Fibroblast of skin of right quadriceps (primary cell): ENCODE measurements at places on chromosomes 1 and 21.

DNA sequence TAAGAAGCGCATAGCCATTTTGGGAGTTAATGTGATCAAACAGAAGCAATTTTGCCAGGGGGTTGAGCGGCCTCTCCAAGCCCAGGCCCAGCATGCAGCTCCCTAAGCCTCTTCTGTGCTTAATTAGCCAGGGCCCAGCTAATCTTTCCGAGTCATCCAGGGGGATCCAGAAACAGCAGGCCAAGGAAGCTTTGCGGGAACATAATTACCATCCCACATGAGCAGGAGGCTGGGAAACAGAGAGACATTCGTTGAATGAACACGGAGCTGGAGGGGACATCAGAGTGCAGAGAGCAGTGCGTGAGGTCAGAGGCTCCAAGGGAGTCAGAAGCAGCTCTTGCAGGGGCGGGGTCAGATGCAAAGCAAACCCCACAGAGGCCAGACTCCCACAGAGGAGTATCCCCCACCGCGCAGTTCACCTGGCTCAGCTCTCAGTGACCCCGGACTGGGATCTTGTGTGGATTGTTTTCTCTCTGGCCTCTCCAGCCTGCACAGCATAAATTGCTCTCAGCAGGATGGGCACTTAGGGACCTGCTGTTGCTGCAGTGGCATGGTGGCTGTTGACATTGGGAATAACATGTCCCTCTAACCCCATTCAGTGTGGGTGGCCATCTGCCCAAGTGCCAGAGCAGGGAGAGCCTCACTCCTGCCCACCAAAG, 657.4 kb downstream of the AJAP1 start:
- no peak for DNase-seq

DNA sequence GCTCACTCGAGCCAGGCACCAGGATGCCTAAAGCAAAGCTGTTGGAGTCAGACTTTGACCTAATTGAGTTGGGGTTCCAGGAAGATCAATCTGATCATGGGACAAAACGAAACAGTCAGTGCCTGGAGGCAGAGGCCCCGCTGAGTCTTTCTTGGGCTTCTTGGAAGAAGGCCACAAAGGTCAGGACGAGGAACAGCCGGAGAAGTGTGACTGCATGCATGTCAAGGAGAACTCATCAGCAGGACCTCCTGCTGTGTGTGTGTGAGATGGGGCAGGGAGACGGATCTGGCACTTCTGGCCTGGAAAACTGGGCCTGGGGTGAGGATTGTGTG, 190.8 kb downstream of the CAMTA1 start:
- no peak for DNase-seq

DNA sequence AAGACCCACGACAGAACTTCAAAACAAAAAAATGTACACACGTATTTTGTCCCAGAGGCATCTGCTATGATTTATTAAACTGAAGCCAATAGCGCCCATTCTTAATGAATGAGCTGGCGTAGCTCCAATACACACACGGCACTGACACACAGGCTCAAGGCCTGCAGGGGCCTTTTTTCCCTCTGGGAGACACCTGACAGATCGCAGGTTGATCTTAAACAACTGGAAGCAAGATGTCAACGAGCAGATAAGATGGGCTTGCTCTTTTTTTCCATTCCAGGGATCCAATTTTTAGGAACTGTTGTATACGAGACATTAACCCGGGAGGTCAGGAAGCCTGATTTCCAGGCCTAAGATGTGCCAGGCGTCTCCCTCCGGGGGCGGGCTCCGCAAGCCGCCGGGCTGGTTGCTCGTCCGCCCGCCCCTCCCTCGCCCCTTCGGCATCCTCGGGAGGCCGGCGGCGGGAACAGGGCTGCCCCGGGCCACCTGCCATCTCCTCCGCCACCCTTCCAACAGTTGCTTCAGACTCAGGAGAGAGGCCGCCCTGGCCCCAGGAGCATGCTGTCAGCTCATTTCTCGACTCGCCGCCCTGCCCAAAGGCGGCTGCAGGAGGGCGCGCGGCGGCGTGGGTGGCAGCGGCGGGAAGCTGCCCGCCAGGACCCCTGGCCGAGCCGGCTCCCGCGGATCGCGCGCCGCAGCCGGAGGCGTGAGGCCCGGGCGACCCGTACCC, 735 bp downstream of the TTC13 start:
- DNase-seq, result peak; percentile 13

DNA sequence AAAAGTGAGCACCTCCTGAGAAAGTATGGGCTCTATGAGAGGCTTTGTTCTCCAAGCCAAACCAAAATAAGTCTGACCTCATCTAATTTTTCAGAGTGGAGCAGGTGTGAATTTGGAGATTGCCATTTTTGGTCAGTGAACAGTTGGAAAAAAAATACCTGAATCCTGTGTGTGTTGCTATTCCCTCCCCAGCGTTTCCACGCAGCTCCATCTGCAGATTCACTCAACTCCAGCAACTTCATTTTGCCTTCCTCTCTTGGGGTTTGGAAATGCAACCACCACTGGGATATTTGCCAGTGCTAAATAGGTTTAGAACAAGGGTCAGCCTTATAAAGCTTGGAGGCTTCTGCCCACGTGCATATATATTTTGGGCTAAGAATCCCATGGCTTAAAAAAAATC, 11.2 kb downstream of the CASQ2 start:
- DNase-seq, result no peak

DNA sequence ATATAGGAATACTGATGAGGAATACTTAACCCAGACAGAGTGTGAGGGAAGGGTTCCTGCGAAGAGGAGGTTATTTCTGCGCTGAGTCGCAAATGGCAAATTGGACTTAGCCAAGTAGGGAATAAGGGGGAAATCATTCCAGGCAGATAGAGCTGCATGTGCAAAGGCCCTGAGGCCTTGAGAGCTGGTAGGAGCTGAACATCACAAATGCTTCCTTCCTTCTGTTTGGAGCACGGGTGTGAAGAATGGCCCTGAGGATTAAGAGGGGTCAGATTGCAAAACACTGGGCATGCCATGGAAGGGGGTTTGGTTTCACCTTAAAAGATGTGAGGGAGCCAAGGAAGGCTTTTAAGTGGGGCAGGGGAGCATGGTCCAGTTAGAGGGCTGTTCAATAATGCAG, 12.4 kb downstream of the IER5 start:
- no peak for DNase-seq

DNA sequence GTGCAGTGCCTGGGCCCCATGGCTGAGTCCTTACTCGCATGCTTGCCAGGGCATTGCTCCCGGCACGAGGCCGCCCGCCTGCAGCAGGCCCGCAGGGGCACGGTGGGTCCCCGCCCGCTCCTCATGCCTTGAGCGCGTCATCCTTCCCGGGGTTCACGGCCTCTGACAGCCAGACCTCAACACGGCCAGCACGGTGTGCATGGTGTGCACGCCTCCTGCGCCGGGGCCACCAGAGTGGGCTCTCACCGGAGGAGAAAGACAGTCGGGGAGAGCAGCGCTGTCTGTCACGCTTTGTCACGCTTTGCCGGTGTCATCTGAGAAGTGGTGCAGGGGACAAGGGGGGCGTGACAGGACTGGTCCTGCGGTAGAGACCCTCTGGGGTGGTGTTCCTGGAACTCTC, 11.9 kb upstream of the COL18A1 start:
- DNase-seq, result no peak

GRCh38 chr21:46429754-46430681, 28.7 kb upstream of the DIP2A start:
- no peak for DNase-seq

DNA sequence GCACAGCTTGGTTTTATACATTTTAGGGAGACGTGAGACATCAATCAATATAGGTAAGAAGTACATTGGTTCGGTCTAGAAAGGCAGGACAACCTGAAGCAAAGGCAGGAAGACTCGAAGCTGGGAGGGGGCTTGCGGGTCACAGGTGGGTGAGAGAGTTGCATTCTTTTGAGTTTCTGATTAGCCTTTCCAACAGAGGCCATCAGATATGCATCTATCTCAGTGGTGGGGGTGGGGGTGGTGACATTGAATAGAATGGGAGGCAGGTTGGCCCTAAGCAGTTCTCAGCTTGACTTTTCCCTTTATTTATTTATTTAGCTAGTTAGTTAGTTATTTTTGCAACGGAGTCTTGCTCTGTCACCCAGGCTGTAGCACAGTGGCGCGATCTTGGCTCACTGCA, 85.6 kb downstream of the WDR4 start:
- DNase-seq, result no peak

- DNase-seq, result no peak
These were observed 10.3 kb upstream of the CDCP2 start for GRCh38 chr1:54163051-54163450.

- peak; percentile 3 for DNase-seq
These were observed 1656.0 kb downstream of the MRPL39 start for GRCh38 chr21:23951251-23951650.

DNA sequence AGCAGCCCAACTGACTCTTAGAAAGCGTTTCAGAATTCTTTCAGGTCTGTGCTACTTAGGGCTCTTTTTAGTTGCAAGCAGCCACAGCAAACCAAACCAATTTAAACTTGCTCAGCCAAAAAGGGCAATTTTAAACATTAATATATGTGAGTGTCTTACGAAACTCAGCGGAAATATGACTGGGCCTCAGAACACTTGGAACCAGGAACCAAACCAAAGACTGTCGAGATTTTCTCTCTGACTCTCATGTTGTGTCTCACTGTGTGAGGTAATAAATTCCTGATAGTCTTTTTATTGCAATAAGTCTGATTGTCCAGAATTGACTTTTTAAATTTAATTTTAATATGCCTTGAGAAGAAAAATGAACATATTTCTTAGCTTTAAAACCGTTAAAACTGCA, 122.3 kb downstream of the SYF2 start:
- DNase-seq, result no peak

DNA sequence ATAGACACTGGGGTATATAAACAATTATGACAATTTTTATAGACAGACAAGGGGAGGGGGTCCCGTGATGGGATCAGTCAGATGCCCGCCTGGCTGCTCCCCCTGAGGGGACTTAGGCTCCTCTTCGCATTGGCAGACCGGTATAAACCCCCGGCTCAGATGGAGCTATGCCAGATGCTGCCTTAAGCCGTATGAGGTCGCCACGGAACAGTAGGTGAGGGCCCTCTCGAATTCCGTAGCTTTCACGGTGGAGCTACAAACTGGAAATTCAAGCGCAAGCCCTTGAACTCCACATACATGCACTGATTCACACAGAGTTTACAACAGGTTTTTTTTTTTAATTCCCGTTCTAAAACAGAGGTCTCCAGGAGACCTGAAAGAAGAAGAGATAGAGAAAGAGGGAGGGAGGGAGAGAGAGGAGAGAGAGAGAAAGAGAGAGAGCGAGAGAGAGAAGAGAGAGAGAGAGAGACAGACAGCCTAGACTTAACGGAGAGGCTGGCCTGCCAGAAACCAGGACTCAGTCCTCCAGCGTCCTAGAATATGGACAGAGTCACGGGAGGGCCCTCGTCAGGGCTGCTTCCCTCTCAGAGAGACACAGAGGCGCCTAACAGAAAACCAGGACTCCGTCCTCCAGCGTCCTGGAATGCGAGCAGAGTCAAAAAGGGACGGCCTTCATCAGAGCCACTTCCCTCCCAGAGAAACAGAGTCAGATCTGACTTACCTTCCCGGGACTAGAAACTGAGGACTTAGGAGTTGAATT, 24.4 kb upstream of the TMEM54 start:
- DNase-seq, result peak; percentile 34

DNA sequence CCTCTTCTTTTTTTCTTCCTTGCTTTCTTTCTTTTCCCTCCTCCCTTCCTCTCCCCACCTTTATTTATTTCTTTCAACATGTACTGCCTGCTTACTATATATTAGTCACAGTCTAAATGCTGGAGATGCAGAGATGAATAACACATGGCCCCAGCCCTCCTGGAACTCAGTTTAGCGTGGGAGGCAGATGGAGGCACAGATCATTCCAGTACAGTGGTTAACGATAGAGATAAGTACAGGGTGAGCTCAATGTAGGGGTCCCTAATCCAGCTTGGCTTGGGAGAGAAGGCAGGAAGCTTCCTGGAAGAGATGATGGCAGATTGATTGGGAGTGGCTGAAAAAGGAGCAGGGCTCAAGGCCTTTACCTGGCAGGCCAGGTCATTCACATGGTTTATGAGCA, 55.6 kb upstream of the PPP2R5A start:
- DNase-seq, result peak; percentile 84

DNA sequence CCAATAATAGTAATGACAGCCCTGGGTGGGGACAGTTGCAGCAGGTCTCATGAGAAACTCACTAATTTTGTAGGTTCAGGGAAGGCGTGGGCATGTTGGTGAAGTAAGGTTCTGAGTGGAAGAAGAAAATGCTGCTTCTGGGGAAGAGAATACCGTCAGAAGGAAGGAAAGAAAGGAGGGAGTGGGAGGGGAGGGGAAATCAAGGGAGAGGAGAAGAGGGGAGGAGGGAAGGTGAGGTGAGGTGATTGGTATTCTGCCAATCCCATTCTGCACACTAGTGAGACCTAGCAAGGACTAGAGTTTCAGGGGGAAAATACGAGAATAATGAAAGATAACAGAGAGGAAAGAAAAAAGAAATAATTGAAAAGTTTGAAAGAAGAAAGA, 32.4 kb upstream of the MGST3 start:
- no peak for DNase-seq

GRCh38 chr1:218351391-218352074, 6.4 kb downstream of the TGFB2 start:
- DNase-seq, result peak; percentile 66

- no peak for DNase-seq
These were observed 52.2 kb downstream of the PUM1 start for GRCh38 chr1:31013187-31013864.

- DNase-seq, result no peak
These were observed 59.3 kb upstream of the DPT start for GRCh38 chr1:168788258-168788657.

DNA sequence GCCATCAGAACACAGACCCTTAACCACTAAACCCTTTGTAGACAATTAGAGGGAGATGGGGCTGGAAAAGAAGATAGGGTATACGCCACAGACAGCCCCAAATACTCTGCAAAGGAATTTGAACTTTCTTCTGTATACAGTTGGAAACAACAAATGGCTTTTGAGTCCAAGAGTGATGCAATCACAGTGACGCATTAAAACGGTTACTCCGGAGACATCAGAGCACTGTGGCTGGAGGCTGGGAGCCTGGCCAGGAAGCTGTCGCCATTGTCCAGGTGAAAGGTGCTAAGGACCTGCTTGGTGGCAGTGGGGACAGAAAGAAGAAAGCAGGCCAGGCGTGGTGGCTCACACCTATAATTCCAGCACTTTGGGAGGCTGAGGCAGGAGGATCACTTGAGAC, 4.2 kb downstream of the FLAD1 start:
- DNase-seq, result no peak

GRCh38 chr1:158978730-158979129, 31.0 kb upstream of the IFI16 start:
- no peak for DNase-seq

DNA sequence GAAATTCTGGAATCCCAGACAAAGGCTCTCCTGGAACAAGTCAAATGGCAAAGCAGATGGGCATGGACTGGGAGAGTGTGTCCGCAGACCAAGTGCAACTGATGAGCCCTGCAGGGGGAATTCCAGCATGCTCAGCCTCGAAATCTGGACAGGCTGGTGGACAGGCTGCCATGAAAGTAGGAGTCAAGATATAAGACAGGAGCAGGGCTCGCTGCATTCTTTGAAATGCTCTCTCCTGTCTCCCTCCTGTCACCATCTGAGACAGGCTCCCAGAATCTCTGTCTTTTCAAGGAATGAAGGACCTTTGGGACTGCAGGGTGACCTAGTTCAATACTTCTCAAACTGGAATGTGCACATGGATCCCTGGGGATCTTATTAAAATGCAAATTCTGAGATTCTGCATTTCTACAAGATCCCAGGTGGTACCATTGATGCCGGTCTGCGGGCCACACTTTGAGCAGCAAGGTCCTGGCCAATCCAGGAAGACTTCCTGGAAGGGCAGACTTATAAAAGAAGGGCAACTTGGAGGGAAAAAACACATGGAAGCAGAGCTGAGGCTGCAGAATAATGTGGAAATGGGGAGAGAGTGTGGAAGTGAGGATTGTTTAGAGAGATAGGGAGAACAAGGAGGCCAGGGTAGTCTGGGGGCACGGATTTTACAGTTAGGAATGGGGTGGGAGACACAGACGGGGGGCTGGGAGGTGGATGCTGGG, 29.8 kb downstream of the TNNT2 start:
- no peak for DNase-seq
